ENCODE measurements at places on chromosomes 1 and 21.

DNA sequence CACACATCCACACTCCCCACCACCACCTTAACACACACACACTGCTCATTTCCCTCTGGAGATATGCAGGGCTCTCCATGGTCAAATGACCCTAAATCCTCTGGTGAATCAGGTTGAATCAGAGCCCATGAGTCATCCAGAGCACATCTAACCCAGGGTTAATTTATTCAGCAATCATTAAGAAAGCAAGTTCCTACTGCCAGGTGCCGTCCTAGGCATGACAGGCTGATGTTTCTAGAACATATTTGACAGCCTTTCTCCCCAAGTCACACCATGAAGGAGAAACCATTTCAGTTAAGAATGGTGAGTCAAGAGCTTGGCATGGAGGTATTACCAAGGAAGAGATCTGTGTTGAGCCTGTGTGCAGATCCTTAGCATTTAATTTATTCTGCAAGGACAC is 194.3 kb upstream of the CAMK1G start:
- no peak for DNase-seq

- DNase-seq: no peak
Measured at GRCh38 chr21:29509121-29509520, 210.4 kb downstream of the BACH1 start.

DNA sequence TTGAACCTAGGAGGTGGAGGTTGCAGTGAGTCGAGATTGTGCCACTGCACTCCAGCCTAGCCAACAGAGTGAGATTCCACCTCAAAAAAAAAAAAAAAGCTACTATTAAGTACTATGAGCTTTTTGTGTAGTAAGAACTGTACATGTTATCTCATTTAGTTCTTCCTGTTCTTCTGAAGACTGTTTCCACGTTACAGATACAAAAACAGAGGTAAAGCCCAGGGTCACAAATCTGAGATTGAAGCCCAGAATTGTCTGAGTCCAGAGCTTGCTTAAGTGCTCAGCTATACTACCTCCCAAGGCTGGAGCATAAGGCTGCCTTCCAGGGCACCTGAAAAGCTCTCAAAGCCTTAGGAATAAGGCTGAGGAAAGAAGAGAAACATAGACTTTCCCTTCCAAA is 2.9 kb downstream of the FABP3 start:
- no peak for DNase-seq

- DNase-seq: no peak
Measured at GRCh38 chr1:29121516-29121935, 2.2 kb downstream of the TMEM200B start.

DNA sequence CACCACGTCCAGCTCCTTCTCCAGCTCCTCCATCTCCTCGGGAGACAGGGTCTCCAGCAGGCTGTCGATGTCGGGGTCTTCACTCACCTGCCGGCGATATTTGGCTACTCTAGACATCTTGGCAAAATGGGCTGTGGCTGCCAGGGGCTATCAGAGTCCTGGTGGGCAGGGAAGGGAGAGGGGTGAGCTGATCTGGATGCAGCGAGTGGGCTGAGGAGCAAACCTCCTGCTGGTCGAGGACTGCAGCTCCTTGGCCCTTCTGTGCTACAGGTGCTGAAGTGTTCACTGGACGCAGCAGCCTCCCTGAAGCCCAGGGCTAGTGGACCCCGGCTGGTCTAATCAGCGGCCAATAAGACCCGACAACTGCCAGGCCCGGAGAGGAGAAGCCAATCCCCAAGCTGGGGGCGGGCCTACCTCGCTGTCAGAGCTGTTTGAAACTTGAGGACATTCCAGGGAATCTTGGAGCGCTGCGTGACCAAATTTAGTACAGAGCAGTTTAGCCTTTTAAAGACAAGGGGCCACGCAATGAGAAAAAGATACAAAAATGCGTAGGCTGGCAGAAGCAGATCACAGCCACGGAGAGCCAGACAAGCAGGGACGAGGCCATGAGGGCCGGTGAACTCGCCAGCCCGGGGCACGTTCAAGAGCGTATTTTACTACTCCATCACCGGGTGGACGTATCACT is at the start of gene LMOD1:
Gene LMOD1, minus strand, starts transcription at position 325 of the 685 bp plus-strand sequence. Its CDS starts 208 bp downstream, at position 117.
- DNase-seq: no peak

DNA sequence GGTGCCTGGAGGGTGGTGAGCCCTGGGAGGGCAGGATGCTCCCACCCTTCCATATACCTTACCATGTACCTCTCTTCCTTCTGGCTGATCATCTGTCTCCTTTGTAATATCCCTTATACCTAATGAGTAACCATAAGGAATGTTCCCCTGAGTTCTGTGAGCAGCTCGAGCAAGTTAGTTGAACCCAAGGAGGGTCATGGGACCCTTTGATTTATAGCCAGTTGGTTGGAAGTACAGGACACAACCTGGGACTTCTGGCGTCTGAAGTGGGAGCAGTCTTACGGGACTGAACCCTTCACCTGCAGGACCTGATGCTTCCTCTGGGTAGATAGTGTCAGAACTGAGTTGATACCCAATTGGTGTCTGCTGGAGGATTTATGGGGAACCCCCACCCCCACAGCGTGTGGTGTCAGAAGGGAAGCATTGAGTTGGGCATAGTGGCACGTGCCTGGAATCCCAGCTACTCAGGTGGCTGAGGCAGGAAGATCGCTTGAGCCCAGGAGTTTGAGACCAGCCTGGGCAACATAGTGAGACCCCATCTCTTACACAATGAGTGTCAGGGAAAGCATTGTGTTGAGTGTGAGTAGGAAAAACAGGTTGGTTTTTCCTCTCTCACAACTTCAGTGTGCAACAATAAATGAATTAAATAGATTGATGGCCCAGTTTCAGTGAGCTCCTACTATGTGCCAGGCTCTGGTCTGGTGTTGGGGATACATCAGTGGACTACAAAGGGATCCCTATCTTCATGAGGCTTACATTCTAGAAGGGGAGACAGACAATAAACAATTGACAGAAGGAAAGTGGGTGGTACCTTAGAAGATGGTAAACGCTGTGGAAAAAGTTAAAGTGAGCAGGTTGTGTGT is 16.0 kb downstream of the DNAJC16 start:
- no peak for DNase-seq

GRCh38 chr1:224534731-224535130 is 81.4 kb upstream of the CNIH3 start:
- DNase-seq: no peak

- DNase-seq: no peak
Measured at GRCh38 chr1:226542623-226543103, 5.9 kb upstream of the STUM start.

DNA sequence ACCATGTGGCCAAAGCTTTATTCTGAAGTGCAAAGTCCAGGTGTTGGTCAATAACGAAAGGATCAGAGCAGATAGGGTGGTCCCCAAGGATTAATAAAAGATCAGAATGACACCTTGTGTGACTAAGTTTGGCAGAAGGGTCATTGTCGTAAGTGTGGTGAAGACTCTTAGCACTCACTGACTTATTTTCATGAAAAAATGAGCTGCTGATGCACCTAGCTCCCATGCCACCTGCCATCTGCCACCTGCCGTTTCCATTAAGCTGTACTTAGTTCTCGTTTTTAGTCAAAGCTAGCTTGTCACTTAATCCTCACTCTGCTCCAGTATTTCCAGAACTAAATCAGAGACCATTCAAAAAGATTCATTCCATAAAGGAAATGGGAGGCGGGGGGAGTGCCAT is 112.6 kb downstream of the SEC16B start:
- DNase-seq: no peak

- DNase-seq: no peak
Measured at GRCh38 chr1:184002071-184002470, 35.5 kb downstream of the COLGALT2 start.

GRCh38 chr21:29245863-29246262 is 52.9 kb upstream of the BACH1 start:
- no peak for DNase-seq

- no peak for DNase-seq
Measured at GRCh38 chr1:64112281-64112680, 91.1 kb upstream of the UBE2U start.

DNA sequence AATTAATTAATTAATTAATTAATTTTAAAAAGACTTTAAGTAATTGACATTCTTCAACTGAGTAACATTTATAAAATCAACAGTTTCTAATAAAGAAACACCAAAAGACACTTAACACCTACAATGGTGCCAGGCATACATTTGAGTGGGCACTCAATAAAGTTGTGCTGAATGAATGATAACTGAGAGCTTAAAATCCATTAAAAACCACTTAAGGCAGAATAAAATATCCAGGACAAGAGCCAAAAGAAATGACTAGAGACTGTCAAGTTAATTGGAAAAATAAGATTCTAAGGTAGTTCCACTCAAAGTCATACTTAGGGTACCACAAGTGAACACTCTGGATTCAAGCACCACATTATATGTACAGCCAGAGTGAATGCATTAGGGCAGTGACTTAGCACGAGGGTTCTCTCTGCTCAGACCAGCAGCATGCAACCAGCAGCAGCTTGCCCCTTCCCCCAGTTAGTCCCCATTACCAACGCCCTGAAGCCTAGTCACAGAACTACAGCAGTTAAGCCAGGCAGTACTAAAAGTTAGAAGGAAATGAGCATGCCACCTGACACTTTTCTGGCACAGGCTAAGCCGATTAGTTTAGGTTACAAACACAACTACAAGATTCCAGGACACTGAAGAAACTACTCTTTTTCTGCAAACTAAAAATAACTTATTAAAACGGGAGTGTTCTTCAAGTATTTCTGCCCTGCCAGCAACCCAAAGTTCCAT is 46.5 kb downstream of the LUZP1 start:
- DNase-seq: no peak
